ENCODE measurements at places on chromosomes 5 and 9. TPM values are rescaled to one million over a fixed set of nuclear protein-coding genes. Genes with fewer than 3 reads are reported as not detected.
A peak's percentile ranks its signal among the peaks of the same experiment; 100 is the strongest.

OR1J2 gene
- not detected for polyA plus RNA-seq

NRG2 gene
- polyA plus RNA-seq = 0.25 TPM

DNA sequence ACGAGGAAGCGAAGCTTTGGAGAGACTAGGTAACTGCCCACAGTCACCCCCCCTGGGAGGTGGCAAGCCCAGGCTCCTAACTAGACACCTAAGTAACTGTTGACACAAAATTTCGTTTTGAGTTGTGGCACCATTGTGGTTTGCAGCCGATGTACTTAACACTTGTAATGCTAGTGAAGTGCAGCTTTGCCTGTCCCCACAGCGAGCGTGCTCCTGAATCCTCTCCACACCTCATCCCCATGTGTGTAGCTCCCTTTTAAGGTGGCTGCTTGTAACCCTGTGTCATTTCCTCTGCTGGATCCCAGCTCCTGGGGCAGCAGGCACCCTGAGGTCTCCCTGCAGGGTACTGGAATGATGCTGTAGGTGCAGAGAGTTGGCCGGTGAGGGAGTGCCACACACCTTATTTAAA, 114.9 kb downstream of the TRIO start:
- H3K36me3 ChIP-seq = no peaks in the 10 kb centered on the region
- H3K4me1 ChIP-seq = peaks cover 5% of the 10 kb centered on the region
- no peaks in the 10 kb centered on the region for H3K27me3 ChIP-seq
- no peak overlapping the region for H3K4me3 ChIP-seq
- no peak for DNase-seq

- H3K36me3 ChIP-seq = no peaks in the 10 kb centered on the region
- H3K4me3 ChIP-seq = no peak overlapping the region
- no peaks in the 10 kb centered on the region for H3K27me3 ChIP-seq
- DNase-seq = no peak
- H3K4me1 ChIP-seq = no peaks in the 10 kb centered on the region
These were observed 167.6 kb downstream of the TMEM38B start for GRCh38 chr9:105861972-105862371.

DNA sequence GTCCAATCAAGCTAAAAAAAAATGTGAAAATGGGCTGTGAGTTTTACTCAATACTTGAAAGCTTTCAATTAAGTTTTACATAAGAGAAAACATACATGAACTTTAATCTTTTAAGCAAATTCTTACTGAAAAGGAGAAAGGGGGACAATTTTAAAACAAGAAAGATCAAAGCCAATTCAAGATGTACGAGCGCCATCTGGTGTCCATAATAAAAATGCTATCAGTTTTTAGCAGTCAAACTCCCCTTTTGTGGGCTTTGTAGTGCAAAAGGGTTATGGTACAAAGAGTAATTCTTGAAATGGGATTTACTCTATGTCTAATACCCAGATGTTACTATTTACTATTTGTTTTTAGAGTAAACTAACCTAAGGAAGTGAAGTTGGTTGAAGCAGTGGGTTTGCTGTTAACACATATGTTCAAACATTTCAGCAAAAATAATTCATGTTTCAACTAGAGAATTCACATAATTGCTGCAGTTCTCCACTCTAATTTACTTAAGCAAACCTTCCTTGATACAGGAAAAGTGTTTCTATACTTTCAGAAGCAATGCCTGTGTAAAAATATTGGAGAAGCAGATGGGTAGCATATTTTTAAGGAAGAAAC, 228.2 kb upstream of the TYRP1 start:
- no peaks in the 10 kb centered on the region for H3K27me3 ChIP-seq
- H3K36me3 ChIP-seq = no peaks in the 10 kb centered on the region
- peak; percentile 56 for DNase-seq
- no peaks in the 10 kb centered on the region for H3K4me1 ChIP-seq
- H3K27ac ChIP-seq = no peak overlapping the region

DNA sequence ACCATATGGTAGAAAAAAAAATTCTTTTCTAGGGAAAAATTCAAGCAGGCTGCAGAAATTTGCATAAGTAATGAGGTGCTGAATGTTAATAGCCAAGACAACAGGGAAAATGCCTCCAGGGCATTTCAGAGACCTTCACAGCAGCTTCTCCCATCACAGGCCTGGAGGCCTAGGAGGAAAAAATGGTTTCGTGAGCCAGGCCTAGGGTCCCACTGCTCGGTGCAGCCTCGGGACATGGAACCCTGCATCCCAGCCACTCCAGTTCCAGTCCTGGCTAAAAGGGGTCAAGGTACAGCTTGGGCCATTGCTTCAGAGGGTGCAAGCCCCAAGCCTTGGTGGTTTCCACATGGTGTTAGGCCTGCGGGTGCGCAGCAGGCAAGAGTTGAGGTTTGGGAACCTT, 436.0 kb upstream of the SMC2 start:
- no peak for DNase-seq
- H3K36me3 ChIP-seq = no peaks in the 10 kb centered on the region
- H3K27ac ChIP-seq = no peak overlapping the region
- no peaks in the 10 kb centered on the region for H3K4me1 ChIP-seq

TNFSF15 gene
- 0.31 TPM for polyA plus RNA-seq

- peaks cover 8% of the 10 kb centered on the region for H3K27me3 ChIP-seq
- H3K4me3 ChIP-seq = no peak overlapping the region
- H3K36me3 ChIP-seq = no peaks in the 10 kb centered on the region
- H3K4me1 ChIP-seq = peaks cover 62% of the 10 kb centered on the region
- no peak for DNase-seq
These were observed 36.8 kb upstream of the NFIB start for GRCh38 chr9:14350754-14351153.

PCDHB4 gene
- 0.38 TPM for polyA plus RNA-seq

STKLD1 gene
- 1.9 TPM for polyA plus RNA-seq

GCNT4 gene
- polyA plus RNA-seq = 1.5 TPM

FBLL1 gene
- 0.46 TPM for polyA plus RNA-seq

GRCh38 chr9:124343533-124344290, 71.5 kb downstream of the PSMB7 start:
- no peaks in the 10 kb centered on the region for H3K4me1 ChIP-seq
- peaks cover 22% of the 10 kb centered on the region for H3K36me3 ChIP-seq
- H3K27ac ChIP-seq = peak overlapping the region; percentile 48
- no peaks in the 10 kb centered on the region for H3K27me3 ChIP-seq
- H3K4me3 ChIP-seq = peak overlapping the region; percentile 3
- DNase-seq = no peak

GRCh38 chr9:97966493-97966892, 16.6 kb upstream of the ANP32B start:
- no peak overlapping the region for H3K27ac ChIP-seq
- H3K4me1 ChIP-seq = no peaks in the 10 kb centered on the region
- H3K36me3 ChIP-seq = no peaks in the 10 kb centered on the region
- H3K27me3 ChIP-seq = peaks cover 29% of the 10 kb centered on the region
- no peak for DNase-seq

GRCh38 chr5:133370036-133370831, 242.1 kb downstream of the FSTL4 start:
- H3K4me3 ChIP-seq = no peak overlapping the region
- no peaks in the 10 kb centered on the region for H3K4me1 ChIP-seq
- H3K27me3 ChIP-seq = no peaks in the 10 kb centered on the region
- no peaks in the 10 kb centered on the region for H3K36me3 ChIP-seq

GRCh38 chr5:140038373-140038957, 4.6 kb downstream of the NRG2 start:
- H3K27me3 ChIP-seq = peaks cover 28% of the 10 kb centered on the region
- peak overlapping the region; percentile 47 for H3K27ac ChIP-seq
- DNase-seq = peak; percentile 50
- H3K36me3 ChIP-seq = no peaks in the 10 kb centered on the region
- H3K4me1 ChIP-seq = peaks cover 30% of the 10 kb centered on the region
- H3K4me3 ChIP-seq = peak overlapping the region; percentile 37

GPR150 gene
- polyA plus RNA-seq = 1.0 TPM

PCDHB5 gene
- polyA plus RNA-seq = 0.78 TPM

GRCh38 chr5:168136340-168136739, 155.1 kb upstream of the WWC1 start:
- H3K27me3 ChIP-seq = no peaks in the 10 kb centered on the region
- peaks cover 14% of the 10 kb centered on the region for H3K4me1 ChIP-seq
- H3K36me3 ChIP-seq = no peaks in the 10 kb centered on the region
- peak; percentile 84 for DNase-seq

- peaks cover 44% of the 10 kb centered on the region for H3K4me1 ChIP-seq
- H3K27me3 ChIP-seq = no peaks in the 10 kb centered on the region
- H3K4me3 ChIP-seq = peak within 1 kb of the TSS; percentile 71
These were observed at the start of gene SREK1 for GRCh38 chr5:66144074-66144833. Gene SREK1, plus strand, starts transcription at chr5:66144300. Its CDS starts 77 bp downstream, at chr5:66144377.

GRCh38 chr9:104118916-104119315, 24.8 kb downstream of the SMC2 start:
- H3K27ac ChIP-seq = no peak overlapping the region
- no peaks in the 10 kb centered on the region for H3K4me1 ChIP-seq
- no peak overlapping the region for H3K4me3 ChIP-seq
- H3K27me3 ChIP-seq = no peaks in the 10 kb centered on the region

STK32A gene
- polyA plus RNA-seq = 0.62 TPM

DNA sequence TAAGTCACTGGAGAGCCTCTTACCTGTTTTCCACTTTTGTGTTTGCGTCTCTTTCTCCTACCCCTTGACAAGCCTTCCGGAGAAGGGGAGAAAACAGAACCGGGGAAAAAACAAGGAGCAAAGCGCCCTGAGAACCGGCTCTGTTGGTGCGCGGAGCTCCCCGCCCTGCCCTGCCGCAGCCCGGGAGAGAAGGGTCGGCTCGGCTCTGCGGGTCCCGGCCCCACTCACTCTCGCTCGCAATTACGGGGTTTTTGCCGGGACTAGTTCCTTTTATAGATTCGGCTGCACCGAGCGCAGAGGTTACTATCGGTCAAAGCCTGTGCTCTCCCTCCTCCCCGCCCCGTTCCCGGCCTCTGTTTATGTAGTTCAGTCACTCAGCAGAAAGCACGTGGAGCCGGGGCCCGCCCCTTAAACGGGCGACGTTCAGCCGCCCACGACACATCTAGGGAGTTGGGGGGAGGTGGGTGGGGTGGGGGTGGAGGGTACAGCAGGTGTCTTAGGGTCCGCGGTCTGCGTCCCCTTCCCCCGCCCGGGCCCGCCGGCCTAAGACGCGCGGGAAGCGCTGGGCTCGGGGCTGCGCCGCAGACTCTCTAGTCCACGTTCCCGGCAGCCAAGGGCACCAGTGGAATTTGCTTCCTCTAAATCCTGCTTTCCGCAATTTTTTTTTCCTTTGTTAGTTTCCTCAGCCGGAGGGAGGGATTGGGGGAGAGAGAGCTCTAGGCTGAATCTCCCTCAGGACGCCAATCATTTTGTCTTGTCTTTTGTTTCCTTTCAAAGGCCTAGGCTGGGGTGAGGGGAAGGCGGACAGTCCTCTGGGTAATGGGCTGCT, at the start of gene ABCA1:
Gene ABCA1, minus strand, starts transcription at position 244 of the 829 bp plus-strand sequence. CDS start 24,476 bp downstream, outside the sequence.
- peak; percentile 91 for DNase-seq
- no peaks in the 10 kb centered on the region for H3K36me3 ChIP-seq
- H3K27me3 ChIP-seq = no peaks in the 10 kb centered on the region
- H3K27ac ChIP-seq = peak within 1 kb of the TSS; percentile 83
- peaks cover 43% of the 10 kb centered on the region for H3K4me1 ChIP-seq
- peak within 1 kb of the TSS; percentile 86 for H3K4me3 ChIP-seq

DELE1 gene
- 39.8 TPM for polyA plus RNA-seq

DNA sequence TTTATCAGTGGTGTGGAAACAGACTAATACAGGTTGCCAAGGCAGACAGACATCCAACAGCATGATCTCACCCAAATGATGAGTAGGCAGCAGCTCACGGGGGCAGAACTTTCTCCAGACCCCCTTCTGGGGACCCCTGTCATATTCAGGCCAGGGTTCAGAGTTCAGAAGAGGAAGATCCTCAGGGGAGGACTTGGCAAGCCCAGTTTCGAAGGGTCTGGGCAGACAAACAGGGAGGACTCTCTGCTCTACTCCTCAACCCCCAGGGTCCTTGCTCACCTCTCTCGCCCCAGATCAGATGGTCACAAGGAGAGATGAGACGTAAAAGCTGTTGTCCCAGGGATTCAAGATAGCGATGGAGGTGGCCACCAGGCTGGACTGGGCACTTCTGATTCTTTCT, 215.1 kb upstream of the MVB12B start:
- no peak for DNase-seq
- no peak overlapping the region for H3K4me3 ChIP-seq
- H3K4me1 ChIP-seq = no peaks in the 10 kb centered on the region
- no peaks in the 10 kb centered on the region for H3K27me3 ChIP-seq

SPRY4 gene
- 7.9 TPM for polyA plus RNA-seq

DNA sequence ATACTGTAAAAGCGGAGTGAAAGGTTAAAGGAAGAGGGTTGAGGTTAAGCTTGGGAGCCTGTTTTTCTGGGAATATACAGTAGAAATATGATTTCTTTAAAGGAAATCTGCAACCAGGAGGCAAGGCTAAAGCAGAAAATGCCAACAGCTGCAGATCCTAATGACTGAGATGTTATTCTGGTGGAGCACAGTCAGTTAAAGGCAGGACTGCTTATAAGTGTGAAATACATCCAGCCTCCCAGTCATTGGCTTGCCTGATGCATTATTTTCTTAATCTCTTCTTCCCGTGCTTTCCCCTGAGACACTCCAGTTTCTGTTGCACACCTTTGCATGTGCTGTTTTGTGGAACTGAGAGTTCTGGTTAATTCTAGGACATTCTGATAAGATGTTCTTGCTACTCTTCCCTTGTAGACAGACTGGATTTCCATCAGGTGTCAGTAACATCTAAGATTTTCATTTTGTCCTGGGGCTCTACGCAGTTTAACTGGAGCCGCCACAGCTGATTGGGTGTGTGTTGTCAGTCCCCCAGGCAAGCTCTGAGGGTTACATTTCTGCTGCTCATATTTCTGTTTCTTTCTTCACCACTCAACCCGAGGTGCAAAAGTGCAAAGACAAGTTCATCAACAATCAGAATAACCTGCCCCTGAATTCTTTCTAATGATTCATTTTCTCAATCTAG, 44.4 kb downstream of the CAST start:
- H3K4me3 ChIP-seq = no peak overlapping the region
- peaks cover 89% of the 10 kb centered on the region for H3K4me1 ChIP-seq
- no peak for DNase-seq
- no peaks in the 10 kb centered on the region for H3K27me3 ChIP-seq

DNA sequence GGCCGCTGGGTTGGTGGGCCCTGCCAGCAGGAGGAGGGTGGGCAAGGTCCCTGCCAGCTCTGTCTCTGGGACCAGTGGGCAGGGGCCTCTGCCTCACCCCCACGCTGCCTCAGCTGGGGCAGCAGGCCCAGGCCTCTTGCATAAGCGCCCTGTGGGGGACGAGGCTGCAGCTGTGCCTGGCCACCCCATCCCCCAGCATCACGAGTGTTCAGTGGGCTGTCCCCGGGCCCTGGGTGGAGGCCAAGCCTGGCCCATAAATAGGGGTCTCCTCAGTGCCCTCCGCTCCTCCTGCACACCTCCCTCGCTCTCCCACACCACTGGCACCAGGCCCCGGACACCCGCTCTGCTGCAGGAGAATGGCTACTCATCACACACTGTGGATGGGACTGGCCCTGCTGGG, at the start of gene PTGDS:
Gene PTGDS, plus strand, starts transcription at position 282 of the 400 bp plus-strand sequence. Its CDS starts 75 bp downstream, at position 357.
- H3K4me1 ChIP-seq = peaks cover 23% of the 10 kb centered on the region
- H3K27me3 ChIP-seq = no peaks in the 10 kb centered on the region
- peak within 1 kb of the TSS; percentile 64 for H3K27ac ChIP-seq
- no peaks in the 10 kb centered on the region for H3K36me3 ChIP-seq
- H3K4me3 ChIP-seq = peak within 1 kb of the TSS; percentile 52

- no peaks in the 10 kb centered on the region for H3K27me3 ChIP-seq
- peak overlapping the region; percentile 99 for H3K27ac ChIP-seq
- DNase-seq = peak; percentile 83
- no peaks in the 10 kb centered on the region for H3K36me3 ChIP-seq
- H3K4me1 ChIP-seq = peaks cover 71% of the 10 kb centered on the region
- peak overlapping the region; percentile 96 for H3K4me3 ChIP-seq
These were observed 505 bp downstream of the SPTAN1 start for GRCh38 chr9:128552744-128553440.

GRCh38 chr9:119537138-119537537, 167.9 kb upstream of the BRINP1 start:
- DNase-seq = no peak
- H3K36me3 ChIP-seq = no peaks in the 10 kb centered on the region
- H3K27me3 ChIP-seq = no peaks in the 10 kb centered on the region

MSH3 gene
- polyA plus RNA-seq = 3.4 TPM

GRCh38 chr5:91024206-91024605, 358.9 kb downstream of the ARRDC3 start:
- peaks cover 48% of the 10 kb centered on the region for H3K4me1 ChIP-seq
- no peaks in the 10 kb centered on the region for H3K27me3 ChIP-seq
- no peak overlapping the region for H3K4me3 ChIP-seq
- peak; percentile 32 for DNase-seq

Data from stomach (tissue), 19 donors.